ENCODE measurements at places on chromosomes 4 and X.

GRCh38 chr4:129839687-129840086, 743.7 kb downstream of the C4orf33 start:
- no peak for DNase-seq

GRCh38 chrX:7076245-7076661, 71.3 kb upstream of the STS start:
- DNase-seq: no peak

DNA sequence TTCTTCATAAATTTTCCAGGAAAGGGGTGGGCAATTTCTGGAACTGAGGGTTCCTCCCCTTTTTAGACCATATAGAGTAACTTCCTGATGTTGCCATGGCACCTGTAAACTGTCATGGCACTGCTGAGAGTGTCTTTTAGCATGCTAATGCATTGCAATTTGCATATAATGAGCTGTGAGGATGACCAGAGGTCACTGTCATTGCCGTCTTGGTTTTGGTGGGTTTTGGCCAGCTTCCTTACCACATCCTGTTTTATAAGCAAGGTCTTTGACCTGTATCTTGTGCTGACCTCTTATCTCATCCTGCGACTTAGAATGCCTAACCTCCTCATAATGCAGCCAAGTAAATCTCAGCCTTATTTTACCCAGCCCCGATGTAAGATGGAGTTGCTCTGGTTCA, 577.8 kb downstream of the NLGN4X start:
- DNase-seq: no peak

DNA sequence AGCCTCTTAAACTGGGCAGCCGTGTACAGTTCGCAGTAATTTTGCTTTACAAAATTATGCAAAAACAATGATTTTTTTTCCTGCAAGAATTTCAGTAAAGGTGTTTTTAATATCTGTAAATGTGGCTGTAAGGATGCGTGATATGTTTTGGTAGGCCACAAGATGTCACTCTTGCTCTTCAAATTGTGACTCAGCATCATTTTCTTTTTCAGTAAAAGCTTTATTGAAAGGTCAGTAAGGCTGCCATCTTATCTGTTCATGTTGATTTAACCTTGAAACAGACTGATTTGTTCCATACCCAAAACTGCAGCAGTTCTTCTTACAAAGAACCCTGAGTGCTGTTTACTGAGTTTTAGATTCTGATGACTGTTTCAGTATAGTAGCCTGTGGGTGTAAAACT, 39.9 kb downstream of the TXLNG start:
- DNase-seq: no peak

- DNase-seq: peak; percentile 5
These were observed 3.1 kb downstream of the JADE1 start for GRCh38 chr4:128812442-128813235.

GRCh38 chr4:74366367-74366911, 1.5 kb downstream of the EREG start:
- no peak for DNase-seq

DNA sequence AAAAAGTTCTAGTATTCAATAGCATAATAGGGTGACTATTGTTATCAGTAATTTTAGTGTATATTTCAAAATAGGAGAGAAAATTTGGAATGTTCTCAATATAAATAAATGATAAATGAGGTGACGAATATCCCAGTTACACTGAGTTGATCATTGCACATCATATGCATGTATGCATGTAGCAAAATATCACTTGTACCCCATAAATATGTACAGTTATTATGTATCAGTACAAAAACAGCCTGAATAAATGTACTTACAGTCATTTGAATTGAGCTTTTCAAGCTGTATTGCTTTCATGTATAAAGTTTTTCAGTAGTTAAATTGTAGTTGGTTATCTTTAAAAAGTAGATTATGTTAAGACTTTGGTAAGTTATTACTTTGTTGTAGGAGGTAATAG, 12.6 kb downstream of the CISD2 start:
- no peak for DNase-seq

DNA sequence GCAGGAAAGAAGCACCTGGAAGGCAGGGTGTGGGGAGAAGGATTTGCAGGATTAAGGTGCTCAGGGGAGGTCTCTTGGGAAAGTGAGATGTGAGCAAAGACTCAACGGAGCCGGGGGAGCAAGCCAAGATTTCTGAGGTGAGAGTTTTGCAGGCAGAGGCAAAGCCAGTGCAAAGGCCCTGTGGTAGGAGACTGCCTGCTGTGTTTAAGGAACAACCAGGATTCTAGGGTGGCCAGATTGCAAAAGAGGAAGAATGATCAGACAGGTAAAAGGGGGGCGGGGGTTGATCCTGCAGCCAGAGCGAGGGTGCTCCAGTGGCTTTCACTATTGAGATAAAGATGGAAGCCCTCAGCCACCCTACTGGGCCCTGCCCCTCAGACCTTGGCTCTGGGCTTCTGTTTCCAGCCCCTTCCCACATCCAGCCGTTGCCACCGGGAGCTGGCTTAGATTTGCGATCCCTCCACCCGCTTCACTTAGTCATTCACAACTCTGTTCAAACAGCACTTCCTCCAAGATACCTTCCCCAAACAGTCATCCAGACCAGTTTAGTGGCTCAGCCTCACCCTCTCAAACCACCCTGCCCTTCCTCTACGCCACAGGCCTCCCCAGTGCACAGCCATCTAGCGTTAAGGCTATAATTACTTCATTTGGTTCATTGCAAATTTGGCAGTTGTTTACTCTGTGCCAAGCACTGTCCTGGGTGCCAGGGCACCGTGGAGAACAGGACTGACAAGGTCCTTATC, 23.3 kb upstream of the BCOR start:
- no peak for DNase-seq

DNA sequence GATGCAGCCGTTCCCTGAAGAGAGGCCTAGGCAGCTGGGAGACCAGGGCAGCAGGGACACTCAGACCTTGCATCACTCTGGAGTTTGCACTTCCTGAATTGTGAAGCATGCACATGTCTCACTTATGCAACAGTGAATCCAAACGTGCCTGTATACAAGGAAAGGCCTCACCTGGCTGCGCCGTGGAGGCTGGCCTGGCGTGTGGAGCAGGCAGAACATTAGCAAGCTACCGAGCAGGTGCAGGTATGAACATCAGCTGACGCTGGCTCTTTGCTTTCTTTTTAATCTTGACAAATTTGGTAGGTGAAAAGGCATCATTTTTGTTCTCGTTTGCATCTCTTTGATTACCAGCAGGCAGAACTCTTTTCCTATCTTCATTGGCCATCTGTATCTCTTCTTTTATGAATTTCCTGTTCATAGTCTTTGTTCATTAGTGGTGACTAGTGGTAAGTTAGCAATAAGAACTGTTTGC, 37.1 kb upstream of the IRAK1 start:
- DNase-seq: no peak

- DNase-seq: no peak
These were observed 154.2 kb downstream of the RAB28 start for GRCh38 chr4:13329963-13330362.

- no peak for DNase-seq
These were observed 459.9 kb upstream of the BOD1L1 start for GRCh38 chr4:14087459-14087858.

- DNase-seq: no peak
These were observed 180.6 kb downstream of the RNF150 start for GRCh38 chr4:140952717-140953116.
